ENCODE measurements at places on chromosomes 4 and X.

DNA sequence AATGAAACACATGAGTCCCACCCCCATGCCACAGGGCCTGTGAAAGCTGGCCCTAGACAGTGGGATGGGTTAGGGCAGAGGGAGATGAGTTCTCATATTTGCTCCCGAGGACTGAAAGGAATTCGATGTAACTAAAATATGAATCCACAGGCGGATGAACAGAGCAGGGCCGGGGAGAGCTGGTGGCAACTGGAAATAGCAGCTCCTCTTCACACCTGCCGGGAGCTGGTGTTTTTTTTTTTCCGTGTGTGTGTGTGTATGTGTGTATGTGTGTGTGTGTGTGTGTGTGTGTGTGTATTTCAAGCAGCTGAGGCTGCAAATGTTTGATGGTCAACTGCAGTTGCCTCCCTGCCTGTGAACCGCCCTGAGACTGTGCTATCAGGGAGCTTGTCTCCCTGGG, 115.1 kb upstream of the PSAPL1 start:
- no peak for DNase-seq

DNA sequence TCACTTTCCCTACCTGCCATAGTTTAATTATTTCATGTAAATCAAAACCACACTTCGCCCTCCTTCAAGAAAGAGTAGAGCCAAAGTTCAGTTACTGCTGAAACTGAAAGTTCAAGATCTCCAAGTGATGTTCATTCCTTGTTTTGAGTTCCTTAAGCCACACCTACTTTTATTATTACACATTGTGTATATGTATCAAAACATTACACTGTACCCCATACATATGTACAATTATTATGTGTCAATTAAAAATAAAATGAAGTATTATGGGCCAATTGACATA, 892.3 kb upstream of the NDST4 start:
- no peak for DNase-seq

DNA sequence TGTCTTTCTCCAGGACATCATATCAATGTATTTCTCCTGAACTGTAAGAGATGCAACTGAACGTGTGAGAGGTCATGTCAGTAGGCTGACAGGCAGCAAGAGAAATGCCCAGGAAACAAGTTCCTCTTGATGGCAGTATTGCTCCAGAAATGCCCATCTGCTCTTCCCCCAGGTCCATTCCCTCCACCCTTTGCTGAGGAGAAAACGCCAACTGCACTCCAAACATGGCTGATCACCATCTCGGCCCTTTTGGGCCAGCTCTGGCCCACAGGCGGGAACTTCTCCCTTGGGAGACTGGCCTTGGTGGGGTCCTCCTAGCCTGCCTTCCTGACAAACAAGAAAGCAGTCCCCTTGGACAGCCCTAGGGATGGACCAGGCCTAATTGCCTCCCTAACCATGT, 276.5 kb upstream of the AGTR2 start:
- peak; percentile 41 for DNase-seq

DNA sequence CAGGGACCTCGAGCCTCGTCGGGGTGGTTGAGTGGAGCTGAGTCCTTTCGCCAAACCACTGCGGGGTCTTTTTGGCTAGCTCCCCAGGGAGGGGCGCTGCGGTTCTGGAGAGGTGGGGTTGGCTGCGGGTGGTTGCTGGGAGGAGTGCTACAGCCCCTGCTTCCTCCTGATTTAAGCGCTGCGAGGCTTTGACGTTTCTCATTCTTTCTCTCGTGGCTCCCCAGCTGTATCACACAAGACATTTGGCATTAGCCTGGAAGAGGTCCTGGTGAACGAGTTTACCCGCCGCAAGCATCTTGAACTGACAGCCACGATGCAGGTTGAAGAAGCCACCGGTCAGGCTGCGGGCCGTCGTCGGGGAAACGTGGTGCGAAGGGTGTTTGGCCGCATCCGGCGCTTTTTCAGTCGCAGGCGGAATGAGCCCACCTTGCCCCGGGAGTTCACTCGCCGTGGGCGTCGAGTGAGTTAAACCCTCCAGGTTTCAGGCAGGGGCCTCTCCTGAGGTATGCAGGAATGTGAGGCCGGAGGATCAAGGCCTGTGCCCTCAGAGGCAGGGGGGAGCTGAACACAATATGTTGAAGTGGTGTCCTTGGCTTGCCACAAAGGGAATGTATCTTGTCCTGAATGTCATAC, 25.5 kb downstream of the ARHGAP36 start:
- DNase-seq: no peak

- DNase-seq: no peak
Observed at GRCh38 chr4:26884026-26884425, 23.4 kb downstream of the STIM2 start.

- no peak for DNase-seq
Observed at GRCh38 chr4:145828802-145829485, 109.7 kb downstream of the ZNF827 start.

DNA sequence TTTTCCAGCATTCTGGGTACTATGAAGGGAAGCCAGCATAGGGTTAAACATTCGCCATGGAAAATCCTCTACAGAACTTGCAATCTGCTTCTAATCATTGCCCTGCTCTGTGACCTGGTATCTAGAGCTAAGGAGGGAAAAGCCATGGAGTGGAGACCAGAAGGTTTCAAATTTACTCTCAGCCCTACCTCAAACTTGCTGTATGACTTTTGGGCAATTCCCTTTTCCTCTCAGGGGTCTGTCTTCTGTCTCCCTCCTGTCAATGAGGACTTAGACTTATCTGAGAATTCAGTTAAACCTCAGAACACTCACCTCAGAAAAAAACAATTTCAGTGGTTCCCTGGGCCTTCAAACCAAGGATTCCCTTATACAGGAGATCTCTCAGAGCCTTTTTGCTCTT, 29.1 kb downstream of the ARHGEF9 start:
- DNase-seq: no peak
